Activated CD4-positive, alpha-beta T cell treated with anti-CD3 and anti-CD28 coated beads for 4 hours (primary cell): ENCODE measurements at places on chromosomes 12 and 14.
A peak's percentile ranks its signal among the peaks of the same experiment; 100 is the strongest.

- no peak for DNase-seq
Observed at GRCh38 chr12:31370531-31371255, 44.7 kb upstream of the SINHCAF start.

DNA sequence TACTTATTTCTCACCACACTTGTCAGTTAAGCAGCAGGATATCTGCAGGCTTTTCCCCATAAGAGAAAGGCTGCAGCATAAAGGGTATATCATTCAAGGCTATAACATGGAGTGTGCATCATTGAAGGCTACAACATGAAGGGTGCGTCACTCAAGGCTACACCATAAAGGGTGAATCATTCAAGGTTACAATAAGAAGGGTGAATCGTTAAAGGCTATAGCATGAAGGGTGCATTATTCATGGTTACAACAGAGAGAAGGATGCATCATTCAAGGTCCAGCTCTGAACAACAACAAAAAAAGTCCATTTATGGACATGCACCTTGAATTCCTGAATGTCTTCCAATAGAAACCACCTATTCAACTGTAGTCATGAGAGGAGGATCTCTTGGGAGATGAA lies 32.8 kb upstream of the LUM start:
- DNase-seq: no peak

- no peak for DNase-seq
Observed at GRCh38 chr12:92759634-92760268, 57.0 kb downstream of the PLEKHG7 start.

- DNase-seq: no peak
Observed at GRCh38 chr12:19847294-19848059, 408.2 kb downstream of the AEBP2 start.

DNA sequence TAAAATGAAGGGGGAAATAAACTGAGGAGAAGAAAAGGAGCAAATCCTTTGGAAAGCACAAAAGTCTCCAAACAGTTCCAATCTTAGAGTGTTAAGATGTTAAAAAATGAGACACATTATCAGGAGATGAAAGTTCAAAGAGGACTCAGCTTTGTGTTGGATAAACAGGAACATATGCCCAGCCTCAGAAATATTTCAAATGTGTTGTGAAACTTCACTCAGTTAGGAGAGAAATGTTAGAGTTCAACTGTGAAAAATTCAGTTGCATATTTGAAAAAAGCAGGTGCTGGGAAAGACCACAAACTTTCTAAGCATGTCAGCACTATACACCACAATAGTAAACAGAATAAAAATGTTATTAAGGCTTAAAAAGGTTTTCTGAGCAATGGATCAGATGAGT lies 136.8 kb upstream of the PRKD1 start:
- DNase-seq: no peak

DNA sequence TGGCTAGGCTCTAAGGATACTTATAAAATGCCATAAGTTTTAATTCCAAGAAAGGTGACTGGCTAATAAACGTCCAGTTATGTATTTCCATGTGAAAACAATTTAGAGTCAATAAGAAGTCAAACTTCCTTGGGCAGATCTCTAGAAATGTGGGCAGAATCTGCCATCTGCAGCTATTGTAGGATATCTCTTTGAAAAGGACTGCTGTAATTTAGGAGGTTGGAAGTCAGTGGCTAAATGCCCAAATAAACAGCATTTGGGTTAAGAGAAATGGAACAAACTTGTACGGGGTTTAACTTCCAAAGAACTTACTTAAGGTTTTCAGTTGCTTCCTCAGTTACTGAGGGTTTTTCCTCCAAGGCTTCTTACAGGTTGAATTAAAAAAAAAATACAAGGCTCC lies 121.6 kb downstream of the FIGNL2 start:
- no peak for DNase-seq

DNA sequence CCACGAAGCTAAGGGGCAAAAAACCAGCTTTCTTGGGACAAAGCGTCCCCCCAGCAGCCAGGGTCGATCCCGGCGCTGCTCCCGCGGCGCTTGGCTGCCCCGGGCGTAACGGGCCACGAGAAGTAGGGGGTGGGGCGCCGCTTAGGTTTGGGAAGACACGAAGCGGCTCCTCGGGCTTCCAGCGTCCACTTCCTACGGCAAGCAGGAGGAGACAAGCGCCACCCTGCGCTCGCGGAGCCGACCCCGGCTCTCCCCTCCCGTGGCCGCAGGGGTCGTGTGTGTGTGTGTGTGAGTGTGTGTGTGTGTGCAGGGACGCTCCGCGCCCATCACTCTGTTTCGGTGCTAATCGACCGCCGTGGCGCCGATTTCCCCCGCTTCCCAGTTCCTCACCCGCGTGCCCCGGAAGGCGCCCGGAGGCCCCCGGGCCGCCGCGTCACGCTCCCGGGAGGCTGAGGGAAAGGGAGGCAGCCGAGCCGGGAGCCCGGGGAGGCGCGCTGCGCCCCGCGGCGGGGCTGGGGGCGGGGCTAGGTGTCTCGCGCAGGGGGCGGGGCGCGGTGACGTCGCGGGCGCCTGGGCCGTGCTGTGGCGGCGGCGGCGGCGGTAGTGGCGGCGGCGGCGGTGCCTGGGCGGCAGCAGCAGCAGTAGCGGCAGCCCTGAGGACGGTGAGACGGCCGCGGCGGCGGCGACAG lies at the start of gene ERC1:
TSS of gene ERC1 (plus strand) at position 563 of the 689 bp plus-strand sequence. CDS start 36,681 bp downstream, outside the sequence.
- DNase-seq: peak; percentile 83

DNA sequence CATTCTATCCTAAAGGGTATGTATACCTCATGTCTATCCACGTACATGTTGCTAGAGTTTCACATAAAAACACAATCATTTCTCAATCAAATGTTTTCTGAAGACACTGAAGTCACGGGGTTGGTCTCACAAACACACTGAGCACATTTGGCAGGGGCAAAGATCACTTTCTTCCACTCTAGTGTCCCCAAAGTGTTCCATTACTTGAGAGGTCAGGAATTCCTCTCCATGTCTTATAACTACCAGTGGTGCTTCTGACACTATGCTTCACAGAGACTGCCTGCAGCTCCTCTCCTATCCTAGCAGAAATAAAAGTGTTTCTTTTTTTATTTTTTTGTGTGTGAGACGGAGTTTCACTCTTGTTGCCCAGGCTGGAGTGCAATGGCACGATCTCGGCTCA lies 19.1 kb downstream of the ZFYVE1 start:
- no peak for DNase-seq

- DNase-seq: no peak
Observed at GRCh38 chr14:90572441-90573150, 175.8 kb downstream of the CALM1 start.

DNA sequence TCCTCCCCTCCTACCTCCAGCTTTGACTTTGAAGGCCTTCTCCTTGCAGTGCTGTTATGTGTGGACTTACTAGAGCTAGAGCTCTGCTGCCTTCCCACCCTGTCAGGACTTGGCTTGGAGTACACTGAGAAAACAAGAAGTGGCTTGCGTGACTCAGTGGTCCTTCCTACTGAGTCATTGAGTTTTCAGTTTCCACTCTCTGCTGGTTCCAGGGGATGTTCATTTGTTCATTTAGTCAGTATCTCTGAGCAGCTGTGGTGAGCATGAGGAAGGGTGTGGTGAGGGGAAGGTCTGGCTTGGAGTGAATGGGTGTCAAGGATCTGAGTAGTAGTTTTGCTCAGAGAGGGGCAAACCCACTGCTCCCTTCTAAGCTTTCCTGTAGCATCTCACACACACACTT lies 17.2 kb upstream of the ELK3 start:
- DNase-seq: peak; percentile 61

DNA sequence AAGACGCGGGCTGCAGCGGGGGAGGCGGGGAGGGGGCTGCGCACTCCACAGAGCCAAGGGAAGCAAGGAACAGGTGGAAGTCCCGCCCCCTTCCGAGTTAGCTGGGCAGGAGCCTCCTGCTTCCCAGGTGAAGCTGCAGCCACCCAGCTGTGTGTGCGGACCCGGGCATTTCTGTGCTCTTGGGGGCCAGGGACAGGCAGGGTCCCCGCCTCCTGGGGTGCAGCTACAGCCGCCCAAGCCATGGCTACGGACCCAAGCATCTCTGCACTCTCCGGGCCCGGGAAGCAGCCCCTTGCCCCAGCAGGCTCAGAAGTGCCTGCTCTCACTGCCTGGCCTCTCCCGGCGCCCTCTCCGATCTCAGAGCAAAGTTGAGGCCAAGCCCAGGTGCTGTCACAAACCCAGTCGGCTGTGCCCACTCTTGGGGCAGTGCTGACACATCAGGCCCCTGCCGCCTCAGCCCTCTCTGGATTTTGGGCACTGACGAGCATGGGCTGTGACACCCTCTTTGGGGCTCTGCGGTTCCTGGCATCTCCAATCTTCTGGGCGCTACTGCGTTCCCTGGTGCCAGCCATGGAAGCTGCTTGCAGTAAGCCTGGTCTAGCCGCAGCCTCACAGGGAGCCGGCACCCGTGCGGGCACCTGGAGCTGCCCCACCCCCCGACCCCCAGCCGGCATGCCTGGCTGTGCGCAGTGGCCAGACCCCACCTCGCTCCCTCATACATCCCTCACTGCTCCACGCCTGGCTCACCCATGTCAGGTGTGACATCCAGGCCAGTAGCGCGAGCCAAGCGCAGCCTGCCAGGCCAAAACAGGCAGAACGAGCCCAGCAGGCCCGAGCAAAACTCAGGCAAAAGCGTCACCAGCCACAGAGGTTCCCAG lies 8.5 kb upstream of the MGAT4C start:
- DNase-seq: no peak

GRCh38 chr14:99015833-99016232 lies 256.2 kb downstream of the BCL11B start:
- no peak for DNase-seq

- DNase-seq: no peak
Observed at GRCh38 chr14:38257507-38257906, 1.6 kb upstream of the CLEC14A start.

DNA sequence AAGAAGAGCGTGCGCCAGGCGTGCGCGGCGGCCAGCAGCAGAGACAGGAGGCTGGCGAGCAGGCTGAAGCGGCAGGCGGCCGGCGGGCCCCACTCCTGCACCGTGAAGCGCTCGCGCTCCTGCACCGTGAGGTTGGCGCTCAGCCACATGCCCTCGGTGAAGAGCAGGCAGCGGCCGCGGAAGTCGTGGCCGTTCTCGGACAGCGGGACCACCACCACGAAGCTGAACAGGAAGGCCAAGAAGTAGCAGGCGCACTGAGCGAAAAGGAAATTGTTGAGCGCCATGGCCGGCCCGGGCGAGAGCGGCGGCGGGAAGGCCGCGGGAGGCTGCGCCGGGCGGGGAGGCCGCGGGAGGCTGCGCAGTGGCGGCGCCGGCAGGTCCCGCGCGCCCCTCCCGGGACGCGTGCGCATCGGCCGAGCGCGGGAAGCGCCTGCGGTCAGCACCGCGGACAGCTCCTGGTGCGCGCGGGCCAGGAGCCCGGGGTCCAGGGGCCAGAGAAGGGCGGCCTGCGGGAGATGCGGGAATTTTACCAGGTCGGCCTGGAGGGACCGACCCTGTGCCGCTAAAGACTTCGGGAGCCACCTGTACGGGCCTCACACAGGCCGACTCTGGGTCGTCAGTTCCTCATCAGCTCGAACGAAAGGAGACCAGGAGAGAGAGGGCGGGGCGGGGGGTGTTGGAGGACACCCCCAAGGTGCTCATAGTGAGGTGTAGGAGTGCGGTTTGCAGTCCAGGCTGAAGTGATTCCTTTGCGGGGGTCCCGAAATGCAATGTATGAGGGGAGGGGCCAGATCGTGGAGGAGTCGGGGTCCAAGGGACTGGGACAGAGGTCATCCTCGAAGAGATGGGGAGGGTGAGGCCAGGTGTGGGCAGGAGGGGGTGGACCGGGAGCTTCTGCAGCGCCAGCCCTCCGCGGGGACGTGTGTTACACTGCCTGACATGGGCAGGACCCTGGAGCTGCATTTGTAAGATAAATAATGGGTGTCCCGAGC lies at the start of gene TMEM179:
TSS of gene TMEM179 (minus strand) at position 315 of the 992 bp plus-strand sequence. CDS start at position 284, 31 bp downstream.
- DNase-seq: no peak

DNA sequence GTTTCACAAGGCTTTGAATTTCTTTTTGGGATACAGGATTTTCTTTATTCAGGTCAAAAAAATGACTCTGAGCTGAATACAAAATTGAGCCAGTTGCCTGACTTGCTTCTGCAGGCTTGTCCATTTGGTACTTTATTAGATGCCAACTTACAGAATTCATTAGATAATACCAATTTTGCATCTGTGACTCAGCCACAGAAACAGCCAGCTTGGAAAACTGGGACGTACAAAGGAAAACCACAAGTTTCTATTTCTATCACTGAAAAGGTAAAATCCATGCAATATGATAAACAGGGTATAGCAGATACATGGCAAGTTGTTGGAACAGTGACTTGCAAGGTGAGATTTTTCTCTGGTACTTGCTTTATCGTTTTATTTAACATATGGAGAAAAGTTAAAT lies 5.8 kb downstream of the AP5M1 start:
- no peak for DNase-seq

DNA sequence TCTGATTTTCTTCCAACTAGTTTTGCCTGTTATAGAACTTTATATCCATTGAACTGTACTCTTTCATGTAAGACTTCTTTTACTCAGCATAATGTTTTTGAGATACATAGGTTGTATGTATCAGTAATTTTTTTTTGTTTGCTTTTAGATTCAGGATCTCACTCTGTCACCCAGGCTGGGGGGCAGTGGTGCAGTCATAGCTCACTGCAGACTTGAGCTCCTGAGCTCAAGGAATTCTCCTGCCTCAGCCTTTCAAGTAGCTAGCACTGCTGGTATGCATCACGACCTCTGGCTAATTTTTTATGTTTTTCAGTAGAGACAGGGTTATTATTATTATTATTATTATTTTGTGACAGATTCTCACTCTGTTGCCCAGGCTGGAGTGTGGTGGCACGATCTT lies 65.0 kb upstream of the DDHD1 start:
- DNase-seq: no peak

DNA sequence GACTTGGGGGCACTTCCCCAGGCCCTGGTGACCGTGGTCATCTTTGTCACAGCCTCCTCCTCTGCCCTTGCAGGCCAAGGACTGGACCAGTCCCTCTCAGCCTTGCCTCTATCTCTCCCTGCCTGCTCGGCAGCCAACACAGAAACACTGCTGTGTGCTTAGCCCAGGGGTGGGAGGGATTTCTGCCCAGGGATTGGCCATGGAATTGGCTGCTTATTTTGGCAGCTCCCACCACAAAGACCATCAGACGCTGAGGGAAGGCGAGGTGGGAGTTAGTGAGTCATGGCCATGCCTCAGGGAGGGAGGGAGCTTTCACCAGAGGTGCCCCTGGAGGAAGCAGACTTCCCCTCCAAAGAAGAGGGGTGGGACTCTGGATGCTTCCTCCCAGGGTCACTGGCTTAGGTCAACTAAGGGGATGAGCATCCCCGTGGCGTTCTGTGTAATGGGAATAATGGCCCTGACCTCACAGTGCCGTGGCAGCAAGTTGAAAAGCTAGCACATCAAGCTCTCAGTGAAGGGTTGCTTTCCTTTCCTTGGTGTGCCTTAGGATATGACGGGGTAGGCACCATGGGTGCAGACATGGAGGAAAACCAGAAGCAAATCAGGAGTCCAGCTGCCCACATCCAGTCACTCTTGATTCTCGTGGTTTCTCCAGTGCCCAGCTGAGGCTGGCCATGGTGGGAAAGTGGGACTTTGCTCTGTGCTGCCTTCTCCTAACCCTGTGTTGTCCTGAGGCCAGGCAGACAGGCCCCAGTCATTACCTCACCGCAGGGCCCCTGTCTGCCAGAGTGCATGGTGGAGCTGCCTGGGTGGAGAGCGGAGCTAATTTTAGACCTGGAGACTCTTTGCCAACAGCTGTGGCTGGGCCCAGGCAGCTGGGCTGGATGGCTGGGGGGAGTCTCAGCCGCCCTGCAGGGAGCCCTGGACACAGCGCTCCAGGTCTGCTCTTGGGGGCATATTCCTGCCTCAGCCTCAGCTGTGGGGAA lies 21.4 kb downstream of the B4GALNT3 start:
- no peak for DNase-seq
